ENCODE measurements at places on chromosomes 6 and 20.

DNA sequence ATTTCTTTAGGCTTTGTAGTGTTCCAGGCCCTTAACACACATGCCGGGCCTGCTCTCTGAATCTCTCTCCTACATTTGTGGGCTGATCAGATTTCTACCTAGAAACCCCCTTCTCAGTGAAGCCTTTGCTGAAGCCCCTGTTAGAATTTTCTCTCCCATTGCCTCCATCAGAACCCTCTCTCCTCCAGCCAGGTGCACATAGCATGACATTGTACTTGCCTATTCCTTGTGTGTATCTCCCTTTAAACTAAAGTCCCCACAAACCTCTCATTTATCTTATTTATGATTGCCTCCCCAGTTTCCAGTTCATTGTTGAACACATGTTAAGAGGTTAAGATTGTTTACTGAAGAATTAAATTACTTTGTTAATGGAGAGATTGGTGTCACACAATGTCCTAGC lies 325.5 kb upstream of the CITED2 start:
- no peak for DNase-seq

GRCh38 chr20:10447028-10447427 lies 11.9 kb downstream of the SLX4IP start:
- DNase-seq = no peak

- no peak for DNase-seq
Measured at GRCh38 chr6:74075323-74075722, 379.3 kb downstream of the CD109 start.

DNA sequence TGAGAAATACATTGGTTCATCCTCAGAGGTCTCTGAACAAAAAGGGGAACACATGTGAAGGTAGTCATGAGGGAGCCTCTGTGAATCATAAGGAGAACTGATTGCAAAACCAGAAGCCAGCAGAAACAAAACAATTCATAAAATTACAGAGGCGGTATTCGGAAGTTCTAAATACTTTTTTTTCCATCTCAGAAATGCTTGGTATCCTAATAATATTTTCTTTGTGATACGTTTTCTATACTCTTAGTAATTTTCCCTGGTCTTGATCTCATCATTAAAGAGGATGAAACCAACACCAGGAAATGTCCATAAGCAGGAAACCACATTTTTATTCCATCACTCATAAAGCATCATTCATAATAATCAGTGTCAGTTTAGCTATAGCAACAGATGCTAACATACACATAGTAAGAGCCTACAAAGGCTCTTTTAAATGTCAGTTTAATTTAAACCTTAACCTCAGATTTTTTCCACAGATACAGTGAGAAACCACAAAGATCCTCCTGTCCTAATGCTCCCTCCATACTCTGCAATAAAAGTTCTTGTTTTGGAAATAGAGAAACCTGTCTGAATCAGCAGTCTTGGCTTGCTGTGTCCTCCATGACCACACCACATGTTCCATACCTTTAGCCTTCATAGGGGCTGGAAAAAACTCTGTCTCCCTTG lies 29.2 kb downstream of the SGK1 start:
- no peak for DNase-seq

DNA sequence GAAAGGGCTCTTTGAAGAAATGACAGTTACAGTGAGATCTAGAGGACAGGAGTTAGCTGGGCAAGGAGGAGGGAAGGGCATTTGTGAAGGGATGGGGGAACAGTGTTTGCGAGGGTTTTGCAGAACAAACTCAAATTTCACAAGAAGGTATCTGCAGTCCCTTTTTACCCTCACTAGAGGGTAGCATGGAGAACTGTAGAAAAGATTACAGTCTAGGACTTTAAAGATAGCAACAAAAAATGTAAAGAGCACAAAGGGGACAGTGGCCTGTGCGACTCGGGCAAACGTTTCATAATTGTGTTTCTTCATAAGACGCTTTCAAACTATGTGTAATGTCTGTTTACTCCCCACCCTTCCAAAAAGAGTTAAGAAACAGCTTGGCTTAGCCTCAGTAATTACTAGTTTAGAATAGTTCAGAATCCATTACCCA lies 21.2 kb upstream of the ASXL1 start:
- no peak for DNase-seq

DNA sequence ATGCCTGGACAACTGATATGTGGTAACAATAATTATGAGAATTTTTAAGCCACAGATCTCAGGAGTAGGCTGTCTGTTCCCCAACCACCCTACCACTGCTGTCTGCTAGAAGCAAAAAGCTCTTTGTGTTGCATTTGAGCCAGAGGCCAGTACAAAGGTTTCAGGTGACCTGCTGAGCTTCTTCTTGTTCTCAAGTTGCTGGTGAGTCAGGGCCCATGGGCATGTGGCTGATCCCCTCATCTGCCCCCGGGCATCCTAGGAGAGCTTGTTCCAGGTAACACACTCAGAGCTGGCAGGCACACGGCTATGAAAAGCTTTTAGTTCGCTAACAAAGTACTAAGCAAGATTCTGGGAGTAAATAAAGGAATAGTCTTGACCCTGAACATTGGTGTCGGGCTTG lies 285.3 kb downstream of the CDC5L start:
- DNase-seq = no peak

GRCh38 chr6:54428431-54428830 lies 120.2 kb downstream of the TINAG start:
- no peak for DNase-seq

DNA sequence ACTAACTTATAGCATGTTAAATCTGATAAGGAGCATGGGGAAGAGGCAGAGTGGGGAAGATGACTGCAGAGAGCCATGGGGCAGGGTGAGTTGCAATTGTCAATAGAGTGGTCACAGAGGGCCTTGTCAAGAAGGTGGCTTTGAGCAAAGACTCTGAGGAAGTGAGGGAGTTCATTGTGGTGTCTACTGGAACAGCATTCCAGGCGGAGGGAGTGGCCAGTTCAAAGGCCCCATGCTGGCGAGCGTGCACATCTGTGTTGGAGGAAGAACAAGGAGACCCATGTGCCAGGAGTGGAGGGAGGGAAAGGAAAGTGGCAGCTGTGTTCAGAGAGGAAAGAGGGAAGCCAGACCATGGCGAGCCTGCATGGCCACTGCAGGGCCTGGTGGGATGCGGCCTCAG lies 15.8 kb upstream of the GPR6 start:
- no peak for DNase-seq

- DNase-seq = no peak
Measured at GRCh38 chr6:144248476-144249301, 36.4 kb upstream of the UTRN start.

DNA sequence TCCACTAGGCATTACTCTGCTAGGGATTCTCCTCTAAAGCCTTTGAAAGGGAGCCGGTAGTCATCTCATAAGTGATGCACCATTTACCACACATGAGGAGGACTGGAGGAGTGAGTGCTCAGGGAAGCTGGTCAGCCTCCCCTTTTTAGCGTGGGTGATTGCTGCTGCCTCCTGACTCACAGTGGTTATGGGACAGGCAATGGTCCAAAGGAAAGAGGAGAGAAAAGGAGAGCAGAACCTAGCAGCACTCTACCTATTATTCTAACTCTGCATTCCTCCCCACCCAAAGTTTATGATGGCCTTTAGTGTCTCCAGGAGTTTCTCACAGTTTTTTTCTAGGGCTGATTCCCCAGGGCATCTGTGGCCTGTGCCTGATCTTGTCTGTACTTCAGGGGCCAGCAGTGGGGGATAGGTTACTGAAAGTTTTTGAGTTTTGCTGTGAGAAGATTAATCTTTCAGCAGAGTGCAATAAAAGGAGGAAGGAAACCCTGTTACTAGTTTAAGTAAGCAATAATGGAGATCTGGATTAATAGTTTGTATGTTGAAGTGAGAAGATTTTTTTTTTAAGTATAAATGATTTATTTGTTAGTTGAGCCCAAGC lies 36.4 kb upstream of the GCLC start:
- DNase-seq = no peak

- DNase-seq = no peak
Measured at GRCh38 chr6:117595099-117595923, 7.0 kb downstream of the GOPC start.

GRCh38 chr20:4406627-4407026 lies 315.1 kb upstream of the PRND start:
- no peak for DNase-seq

DNA sequence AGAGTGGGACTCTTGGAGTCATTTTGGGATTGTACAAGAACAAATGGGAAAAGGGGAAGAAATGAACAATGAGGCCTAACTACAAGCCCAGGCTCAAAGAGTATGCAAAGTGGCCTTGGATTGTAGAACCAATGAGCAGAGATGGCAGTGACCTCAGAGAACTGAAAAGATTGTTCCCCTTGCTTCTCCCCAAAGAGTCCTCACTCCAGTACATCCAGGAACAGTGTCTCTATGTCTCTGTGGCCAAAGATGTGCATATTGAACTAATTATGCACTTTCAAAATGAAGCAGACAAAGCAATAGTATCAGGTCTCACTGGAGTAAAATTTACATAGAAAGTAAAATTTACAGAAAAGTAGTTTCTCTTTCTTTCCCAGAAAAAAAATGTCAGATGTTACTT lies 81.0 kb downstream of the SMLR1 start:
- DNase-seq = no peak

DNA sequence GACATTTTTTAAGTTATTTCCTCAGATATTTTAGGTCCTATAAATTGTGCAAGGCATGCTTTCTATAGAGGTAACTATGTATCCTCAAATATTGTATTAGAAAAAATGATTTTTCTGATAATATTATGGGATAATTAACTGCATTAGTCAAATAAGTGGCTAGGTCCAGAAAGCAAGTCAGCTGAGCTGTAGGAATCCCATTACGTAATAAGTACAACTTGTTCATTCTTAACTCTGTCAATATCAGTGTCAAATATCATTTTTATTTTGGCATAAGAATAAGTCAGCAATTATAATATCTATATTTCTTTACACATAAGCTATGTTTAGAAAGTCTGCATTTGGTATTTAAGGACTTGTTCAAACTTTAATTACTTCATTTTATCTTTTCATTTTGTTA lies 830.9 kb upstream of the GJE1 start:
- DNase-seq = no peak

GRCh38 chr20:36482044-36482473 lies 59.3 kb upstream of the MYL9 start:
- no peak for DNase-seq

GRCh38 chr6:14384175-14384949 lies 266.8 kb downstream of the CD83 start:
- DNase-seq = no peak
